ENCODE measurements at places on chromosomes 12 and 14.

GRCh38 chr12:131013118-131013517 is 59.4 kb downstream of the ADGRD1 start:
- no peak for DNase-seq

DNA sequence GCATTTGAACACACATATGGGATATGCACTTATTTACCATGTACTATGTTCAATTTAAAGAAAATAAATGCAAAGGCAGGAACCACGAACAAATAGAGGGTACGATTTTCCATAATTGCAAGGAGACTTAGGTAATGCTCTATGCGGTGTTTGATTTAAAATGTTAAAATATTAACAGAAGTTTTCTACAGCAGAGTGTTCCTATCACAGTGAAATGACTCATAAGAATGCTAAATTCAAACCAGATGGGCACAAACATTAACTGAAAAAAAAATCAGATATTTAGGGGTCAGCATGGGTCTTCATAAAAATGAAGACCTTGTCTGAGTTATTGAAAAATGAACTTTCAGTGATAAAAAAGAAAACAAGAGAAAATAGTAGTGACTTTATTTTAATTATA is 65.4 kb downstream of the LLPH start:
- DNase-seq = no peak

GRCh38 chr12:109590566-109590965 is 17.0 kb downstream of the MVK start:
- DNase-seq = no peak

DNA sequence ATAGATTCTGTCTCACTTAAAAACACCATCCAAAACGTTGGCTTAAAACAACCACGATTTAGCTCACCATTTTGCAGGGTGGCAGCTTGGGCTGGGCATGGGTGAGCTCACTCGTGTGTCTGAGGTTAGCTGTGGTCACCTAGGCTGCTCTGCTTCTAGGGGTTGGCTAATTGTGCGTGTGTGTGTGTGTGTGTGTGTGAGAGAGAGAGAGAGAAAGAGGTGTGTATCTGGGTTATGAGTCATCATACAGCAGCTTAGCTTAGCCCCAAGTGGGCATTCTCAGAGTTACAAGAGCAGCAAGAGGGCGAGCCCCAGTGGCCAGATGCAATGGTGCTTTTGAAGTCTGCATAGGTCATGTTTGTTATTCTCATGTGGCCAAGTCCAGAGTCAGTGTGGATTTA is 6.0 kb downstream of the FBXW8 start:
- DNase-seq = no peak

- no peak for DNase-seq
Observed at GRCh38 chr12:55666508-55666907, 29.8 kb downstream of the OR10P1 start.

DNA sequence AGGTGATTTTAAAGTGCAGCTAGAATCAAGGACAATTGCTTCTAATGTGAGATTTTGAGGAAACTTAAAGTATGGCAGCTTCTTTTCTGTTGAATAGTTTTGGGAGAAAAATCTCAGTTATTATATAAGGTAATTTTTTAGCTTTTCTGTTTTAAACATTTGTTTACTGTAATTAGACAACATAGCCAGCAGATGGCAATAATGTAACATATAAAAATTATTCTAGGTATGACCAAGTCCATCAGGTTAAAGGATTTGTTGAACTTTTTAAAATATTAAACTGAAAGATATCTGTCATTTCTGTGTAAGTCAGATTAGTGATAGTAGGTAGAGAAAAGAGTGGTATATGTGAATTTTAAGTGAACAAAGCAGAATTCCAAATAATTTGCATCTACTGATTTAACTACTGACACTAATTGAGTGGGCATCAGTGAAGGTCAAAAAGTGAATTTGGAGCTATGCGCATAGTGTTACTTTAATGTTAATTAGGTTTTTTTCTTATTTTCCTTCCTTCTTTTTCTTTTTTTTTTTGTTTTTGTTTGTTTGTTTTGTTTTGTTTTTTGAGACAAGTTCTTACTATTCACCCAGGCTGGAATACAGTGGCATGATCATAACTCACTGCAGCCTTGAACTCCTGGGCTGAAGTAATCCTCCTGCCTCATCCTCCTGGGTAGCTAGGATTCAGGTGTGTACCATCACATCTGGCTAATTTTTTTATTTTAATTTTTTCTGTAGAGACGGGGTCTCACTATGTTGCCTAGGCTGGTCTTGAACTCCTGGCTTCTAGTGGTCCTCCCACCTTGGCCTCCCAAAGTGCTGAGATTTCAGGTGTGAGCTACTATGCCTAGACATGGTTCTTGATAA is 18.6 kb downstream of the PRORP start:
- no peak for DNase-seq

- DNase-seq = no peak
Observed at GRCh38 chr14:100330388-100330931, 7.3 kb downstream of the SLC25A47 start.

- DNase-seq = no peak
Observed at GRCh38 chr12:54716261-54716660, 68.1 kb upstream of the DCD start.

DNA sequence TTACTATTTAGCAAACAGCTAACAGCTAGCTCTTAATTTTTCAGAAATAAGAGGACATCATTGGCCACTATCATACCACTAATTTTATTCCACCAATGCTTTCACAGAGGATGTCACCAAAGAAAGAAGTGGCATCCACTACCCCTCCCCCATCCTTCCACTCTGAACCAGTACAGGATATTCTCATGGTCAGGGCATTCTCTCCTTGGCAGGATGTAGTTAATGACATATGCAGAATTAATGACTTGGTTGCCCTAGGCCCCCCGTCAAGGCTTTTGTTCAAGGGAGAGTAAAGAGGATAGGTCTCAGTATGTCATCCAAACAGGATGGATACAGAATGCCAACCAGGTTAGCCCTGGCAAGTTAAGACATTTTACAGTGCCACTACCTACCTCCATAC is 18.9 kb upstream of the NUP107 start:
- DNase-seq = no peak

GRCh38 chr12:2959505-2960389 is 550 bp downstream of the TEAD4 start:
- DNase-seq = peak; percentile 57

DNA sequence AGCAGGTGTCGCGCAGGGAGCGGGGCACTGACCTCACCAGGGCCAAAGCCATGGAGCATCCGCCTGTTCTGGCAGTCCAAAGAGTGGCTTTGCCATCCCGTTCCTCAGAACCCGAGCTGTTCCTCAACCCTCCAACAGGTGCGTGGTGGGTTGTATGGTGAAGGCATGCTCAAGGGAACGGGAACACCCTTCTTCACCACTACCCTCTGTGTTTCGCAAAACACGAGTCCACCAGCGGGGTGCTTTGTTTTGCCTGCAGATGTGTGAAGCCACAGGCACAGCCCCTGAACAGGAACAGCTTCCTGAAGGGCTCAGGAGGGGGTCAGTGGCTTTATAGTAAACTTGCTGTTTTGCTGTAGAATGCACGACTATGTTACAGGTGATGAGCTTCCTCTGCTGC is 52.7 kb downstream of the SMOC1 start:
- no peak for DNase-seq

DNA sequence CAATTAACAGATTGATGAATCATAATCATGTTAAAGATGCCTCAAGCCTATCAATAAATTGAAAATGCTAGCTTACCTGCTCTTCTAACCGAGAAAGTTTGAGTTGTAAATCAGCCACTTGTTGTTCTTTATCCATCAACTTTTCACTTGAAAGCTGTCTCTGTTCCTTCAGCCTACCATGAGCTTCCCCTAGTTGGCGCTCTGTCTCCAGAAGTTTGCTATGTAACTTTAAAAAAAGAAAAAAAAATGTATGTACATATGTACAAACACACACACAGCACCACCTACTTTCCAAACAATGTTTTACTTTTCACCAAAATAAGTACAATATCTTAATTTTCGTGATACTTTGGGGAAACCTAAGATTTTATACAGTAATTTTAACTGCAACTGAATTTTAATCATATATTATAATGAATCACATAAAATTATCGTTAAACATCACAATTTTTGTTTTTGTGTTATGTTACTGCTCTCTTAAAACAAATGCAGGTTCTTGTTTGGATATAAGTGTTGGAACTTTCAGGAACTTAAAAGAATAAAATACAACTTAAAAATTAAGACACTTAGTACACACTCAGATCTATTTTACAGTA is 101.2 kb downstream of the EEA1 start:
- DNase-seq = peak; percentile 45

DNA sequence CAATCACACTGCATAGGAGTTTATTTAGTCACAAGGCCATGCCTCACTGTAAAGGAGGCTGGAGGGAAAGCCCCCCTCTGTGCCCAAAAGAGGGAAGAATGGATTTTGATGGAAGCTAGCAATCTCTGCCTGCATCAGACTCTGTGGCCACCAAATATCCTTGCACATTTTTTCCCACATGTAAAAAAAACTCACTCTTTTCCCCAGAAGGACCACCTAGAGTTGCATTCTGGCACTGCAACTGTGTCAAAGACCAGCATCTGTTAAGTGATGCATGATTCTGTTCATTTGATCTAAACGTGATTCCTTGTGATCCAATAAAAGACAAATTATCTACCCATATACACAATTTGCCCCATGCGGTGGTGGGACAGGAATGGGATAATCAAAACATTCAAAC is 8.0 kb downstream of the RHOJ start:
- DNase-seq = peak; percentile 24
